ENCODE measurements at places on chromosomes 13 and 19.

DNA sequence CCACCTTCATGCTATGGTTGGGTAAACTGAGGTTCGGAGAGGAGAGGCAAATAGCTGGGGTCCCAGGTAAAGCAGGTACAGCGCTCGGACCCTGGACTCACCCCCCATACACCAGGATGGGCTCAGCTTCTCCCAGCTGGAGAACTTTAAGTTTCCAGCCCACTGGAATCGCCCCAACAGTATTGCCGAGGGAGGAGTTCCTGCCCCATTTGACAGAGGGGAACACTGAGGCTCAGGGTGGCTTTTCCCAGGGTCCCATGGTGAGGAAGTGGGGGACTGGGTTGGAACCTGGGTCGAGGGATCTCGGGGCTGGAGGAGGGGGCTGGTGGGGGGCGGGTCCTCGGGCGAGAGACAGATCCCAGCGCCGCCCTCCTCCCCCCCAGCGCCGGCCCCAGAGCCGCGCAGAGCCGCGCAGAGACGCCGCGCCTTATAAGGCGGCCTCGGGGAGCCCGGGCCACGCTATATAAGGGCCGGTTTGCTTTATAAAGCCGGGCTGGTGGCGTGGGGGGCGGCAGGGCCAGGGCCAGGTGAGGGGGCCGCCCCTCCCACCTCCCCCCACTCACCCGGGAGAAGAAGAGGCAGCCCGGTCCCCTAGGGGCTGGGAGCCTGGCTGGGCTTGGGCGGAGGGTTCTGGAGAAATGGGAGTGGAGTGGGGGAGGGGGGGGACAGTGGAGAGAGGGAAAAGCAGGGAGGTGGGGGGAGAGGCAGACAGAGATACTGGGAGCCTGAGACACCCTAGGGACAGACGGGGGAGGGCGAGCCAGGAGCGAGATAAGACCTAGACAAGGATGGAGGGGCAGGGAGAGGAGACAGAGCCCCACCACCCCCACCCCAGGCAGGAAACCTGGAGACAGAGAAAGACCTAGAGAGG lies 1.1 kb downstream of the CNN1 start:
- no peak for DNase-seq

DNA sequence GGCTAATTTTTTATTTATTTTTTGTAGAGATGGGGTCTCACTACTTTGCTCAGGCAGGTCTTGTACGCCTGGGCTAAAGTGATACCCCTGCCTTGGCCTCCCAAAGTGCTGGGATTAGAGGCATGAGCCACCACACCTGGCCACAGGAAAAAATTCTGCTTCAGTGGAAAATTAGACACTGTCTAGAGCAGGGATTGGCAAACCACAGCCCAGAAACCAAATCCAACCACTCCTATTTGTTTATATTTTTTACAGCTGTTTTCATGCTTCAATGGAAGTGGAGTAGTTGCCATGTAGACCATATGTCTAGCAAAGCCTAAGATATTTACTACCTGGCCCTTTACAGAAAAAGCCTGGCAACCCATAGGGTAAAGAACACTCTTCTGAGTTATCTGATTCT lies 123.7 kb upstream of the MRI1 start:
- DNase-seq: no peak

DNA sequence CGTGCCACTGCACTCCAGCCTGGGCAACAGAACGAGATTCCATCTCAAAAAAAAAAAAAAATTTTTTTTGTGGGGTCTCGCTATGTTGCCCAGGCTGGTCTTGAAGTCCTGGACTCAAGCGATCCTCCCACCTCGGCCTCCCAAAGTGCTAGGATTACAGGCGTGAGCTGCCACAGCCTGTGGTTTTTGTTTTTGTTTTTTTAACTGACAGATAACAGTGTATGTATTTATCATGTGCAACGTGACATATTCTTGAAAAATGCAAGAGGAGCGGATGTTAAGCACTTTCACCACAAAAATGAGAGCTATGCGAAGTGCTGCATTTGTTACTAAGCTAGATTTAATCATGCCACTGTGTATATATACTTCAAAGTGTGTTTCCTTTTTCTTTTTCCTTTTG lies 49.0 kb downstream of the ARHGEF18 start:
- peak; percentile 75 for DNase-seq

- no peak for DNase-seq
These were observed 23.9 kb upstream of the LPAR6 start for GRCh38 chr13:48436661-48437288.

- DNase-seq: no peak
These were observed 39.8 kb downstream of the KCTD12 start for GRCh38 chr13:76846363-76846762.

- no peak for DNase-seq
These were observed 3.5 kb upstream of the ZNF701 start for GRCh38 chr19:52566588-52566987.

GRCh38 chr13:109297628-109298027 lies 488.8 kb downstream of the IRS2 start:
- peak; percentile 79 for DNase-seq

- no peak for DNase-seq
These were observed 7.3 kb downstream of the NKPD1 start for GRCh38 chr19:45153339-45154063.

DNA sequence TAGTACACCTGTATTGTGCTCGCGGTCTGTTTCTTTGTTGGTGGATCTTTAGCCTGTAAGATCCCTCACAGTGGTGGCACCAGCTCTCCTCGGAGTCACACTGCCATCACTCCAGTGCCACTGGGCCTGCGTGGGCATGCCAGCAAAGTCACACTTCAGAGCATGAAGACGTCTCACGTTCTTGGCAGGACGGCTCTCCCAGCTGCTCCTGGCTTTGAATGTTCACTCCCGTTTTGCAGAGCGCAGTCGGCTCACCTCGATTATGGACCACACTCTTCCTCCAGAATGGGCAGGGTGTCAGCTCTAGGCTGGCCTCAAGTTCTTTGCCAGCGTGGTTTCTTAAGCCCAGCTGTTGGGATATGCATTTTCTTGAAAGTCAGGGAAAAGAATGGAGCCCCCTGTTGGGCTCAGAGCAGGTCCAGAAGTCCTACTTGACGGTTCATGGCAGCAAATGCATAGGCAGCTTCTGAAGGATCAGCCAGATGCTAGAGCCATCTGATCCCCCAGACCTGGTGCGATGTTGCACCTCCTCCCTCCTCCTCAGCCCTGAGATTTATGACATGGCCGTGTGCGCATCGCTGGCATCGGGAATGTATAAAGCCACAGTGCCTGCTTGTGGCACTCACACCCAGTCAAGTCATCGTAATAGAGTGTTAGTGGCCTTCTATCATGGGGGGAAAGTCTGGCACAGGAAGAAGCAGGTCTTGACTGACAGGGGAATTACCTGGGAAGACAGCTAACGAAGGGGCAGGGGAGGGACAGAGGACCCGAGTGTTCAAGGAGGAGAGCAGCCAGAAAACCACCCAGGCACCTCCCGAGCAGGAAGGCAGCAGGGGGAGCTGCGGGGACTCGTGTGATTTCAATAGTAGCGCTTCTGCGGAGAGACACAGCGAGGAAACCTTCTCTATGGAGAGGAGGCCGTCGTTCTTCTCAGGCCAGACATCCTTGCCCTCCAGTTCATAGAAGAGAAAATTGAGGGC lies 40.2 kb upstream of the NPAS1 start:
- DNase-seq: no peak

DNA sequence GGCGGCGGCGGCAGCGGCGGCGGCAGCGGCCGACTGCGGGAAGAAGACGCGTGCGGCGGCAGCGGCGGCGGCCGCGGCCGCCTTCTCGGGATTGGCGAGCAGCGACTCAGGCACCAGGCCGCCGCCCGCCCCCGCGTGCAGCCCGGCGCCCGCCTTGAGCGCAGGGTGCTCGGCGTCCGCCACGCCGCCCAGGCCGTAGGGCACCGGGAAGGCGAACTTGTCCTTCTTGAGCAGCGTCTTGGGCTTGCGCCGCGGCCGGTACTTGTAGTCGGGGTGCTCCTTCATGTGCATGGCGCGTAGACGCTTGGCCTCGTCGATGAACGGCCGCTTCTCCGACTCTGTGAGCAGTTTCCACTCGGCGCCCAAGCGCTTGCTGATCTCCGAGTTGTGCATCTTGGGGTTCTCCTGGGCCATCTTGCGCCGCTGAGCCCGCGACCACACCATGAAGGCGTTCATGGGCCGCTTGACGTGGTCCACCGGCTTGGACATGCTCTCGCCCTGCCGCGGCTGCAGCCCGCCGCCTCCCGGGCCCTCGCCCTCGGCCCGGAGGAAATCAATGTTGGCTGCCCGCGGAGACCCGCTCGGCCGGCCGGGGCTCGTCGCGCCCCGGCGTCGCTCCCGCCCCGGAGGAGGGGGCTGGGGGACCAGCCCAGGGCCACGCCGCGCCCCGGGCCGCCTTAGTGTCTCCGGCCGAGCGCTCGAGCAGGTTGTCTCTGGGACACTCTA lies 621 bp downstream of the SOX21 start:
- DNase-seq: no peak

GRCh38 chr13:103062079-103062478 lies 4.1 kb downstream of the SLC10A2 start:
- DNase-seq: no peak

- no peak for DNase-seq
These were observed 543.3 kb upstream of the SPRY2 start for GRCh38 chr13:80884056-80884785.

DNA sequence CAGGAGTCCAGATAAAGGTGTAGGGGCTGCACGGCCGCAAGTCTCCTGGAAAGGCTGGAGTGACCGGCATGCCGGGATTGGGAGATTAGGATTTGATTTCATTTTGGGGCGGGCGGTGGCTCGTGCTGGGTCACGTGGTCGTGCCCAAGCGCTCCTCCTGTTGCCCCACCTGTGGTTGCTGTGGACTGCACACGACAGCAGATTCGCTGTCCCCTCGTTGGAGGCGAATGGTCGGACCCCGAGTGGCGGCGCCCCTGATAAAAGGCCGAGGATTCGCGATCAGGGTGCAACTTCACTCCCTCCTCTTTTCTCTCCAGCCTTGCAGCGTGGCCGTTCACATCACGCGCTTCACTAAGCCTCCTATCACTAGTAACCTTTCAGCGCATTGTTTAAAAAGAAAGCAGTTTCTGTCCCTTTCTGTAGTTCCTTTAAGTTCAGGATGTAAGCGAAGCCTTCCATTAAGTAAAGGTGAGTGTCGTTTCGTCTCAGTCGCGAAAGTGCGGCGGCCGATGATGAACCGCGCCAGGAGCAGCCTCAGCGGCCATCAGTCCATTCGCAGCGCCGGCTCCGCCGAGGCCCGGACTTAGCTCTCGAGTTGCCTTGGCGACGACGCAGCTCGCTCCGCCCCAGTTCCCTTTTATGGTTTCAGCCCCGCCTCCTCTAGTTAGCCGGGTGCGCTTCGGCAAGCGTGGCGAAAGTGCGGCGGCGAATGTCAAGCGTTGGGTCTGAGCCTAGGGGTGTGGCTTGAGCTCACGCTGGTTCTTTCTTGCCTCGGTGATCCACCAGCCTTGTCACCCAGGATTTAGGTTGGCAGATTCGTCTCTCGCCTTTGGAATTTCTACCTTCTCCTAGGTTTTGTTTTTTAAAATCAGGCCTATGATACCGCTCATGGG lies 1.7 kb upstream of the PPP1R37 start:
- DNase-seq: peak; percentile 91

DNA sequence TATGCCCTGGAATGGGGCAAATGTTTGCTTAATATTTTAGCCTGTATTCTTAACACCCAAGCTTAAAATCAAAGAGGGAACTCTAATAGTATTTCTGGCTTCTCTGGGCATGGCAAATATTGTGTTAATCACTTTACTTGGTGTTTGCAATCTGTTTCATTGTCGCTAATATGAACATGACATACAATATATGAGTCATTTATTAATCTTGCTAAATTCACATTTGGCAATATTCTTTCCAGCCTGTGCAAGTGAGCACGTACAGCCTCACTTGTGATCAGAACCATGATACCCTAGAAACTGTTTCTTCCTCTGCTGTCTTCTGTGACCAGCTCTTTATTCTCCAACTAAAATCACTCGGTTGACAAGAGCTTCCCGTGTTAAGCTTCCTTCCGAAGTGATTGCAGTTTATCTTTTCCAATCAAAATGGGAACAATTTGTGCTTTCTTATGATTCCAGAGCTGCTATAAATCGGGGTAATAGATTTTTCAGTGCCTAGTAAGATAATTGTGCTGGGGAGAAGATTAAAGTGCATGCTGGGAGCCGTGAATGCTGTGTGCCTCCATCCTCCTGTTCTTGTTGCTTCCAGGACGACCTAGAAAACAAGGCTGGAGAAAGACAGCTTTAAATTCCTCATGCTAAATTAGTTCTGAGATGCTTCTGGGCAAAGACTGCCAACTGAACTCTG lies 153.0 kb upstream of the TMTC4 start:
- no peak for DNase-seq

GRCh38 chr13:34634448-34634847 lies 307.6 kb upstream of the NBEA start:
- no peak for DNase-seq

GRCh38 chr19:38838208-38838985 lies 6.8 kb upstream of the ECH1 start:
- no peak for DNase-seq

DNA sequence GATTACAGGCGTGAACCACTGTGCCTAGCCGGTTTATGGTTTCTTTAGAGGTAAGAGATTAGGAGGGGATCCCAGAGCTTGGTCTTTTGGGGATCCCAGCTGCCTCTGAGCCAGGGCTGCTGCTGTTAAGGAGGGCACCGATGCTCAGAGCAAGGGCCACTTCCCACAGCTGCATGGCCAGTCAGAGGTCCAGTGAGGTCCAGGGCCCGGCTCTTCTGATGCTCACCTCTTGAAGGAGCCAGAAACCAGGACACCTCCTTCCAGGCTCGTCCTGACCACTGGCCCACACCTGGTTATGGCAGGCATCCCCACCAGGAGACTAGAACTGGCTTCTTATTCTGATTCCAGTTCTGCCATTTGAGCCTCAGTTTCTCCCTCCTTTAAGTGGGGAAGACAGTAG lies 149.0 kb downstream of the TEX29 start:
- DNase-seq: no peak

- DNase-seq: no peak
These were observed 12.9 kb upstream of the PCCA start for GRCh38 chr13:100075700-100076587.

DNA sequence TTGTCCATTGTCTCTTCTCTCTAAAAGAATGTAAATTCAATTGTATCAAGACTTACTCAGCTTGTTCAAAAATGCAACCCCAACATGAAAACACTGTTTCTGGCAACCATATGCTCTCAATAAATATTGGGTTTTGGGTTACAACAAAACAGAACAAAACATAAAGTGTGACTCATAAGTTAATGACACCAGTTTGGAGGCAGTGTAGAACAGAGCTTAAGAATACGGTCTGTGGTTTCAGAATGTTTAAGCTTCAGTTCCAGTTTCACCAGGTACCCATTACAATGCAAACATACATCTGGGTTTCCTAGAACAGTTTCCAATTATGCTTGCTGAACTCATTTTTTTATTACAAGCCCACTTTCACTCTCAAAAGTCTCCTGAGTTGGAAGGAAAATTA lies 285.8 kb upstream of the PCDH9 start:
- no peak for DNase-seq

- DNase-seq: no peak
These were observed 46.9 kb upstream of the UQCRFS1 start for GRCh38 chr19:29259867-29260281.

DNA sequence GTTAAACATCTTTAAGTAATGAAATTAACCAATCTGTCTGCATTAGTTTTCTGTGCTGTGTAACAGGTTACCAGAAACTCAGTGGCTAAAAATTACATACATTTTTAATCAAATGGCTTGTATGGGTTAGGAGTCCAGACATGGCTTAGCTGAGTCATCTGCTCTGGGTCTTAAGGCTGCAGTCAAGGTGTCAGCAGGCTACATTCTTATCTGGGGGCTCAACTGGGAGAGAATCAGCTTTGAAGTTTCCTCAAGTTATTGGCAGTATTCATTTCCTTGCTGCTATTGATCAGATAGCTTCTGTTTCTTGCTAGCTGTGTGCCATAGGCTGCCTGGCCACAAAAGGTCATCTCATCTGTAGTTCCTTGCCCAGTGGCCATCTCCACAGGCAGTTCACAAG lies 1163.0 kb downstream of the DIAPH3 start:
- DNase-seq: no peak

Measured in AG04449 (cell line).